ENCODE measurements at places on chromosomes 16 and 17. TPM values are rescaled to one million over a fixed set of nuclear protein-coding genes. Genes with fewer than 3 reads are reported as not detected.
A peak's percentile ranks its signal among the peaks of the same experiment; 100 is the strongest.

- no peak for DNase-seq
- no peak overlapping the region for H3K4me3 ChIP-seq
- H3K27ac ChIP-seq: no peak overlapping the region
- no peaks in the 10 kb centered on the region for H3K27me3 ChIP-seq
Observed at GRCh38 chr16:11149011-11149616, 106.9 kb downstream of the SOCS1 start.

The COTL1 gene
- total RNA-seq: 75.6 TPM

The ZP2 gene
- not detected for total RNA-seq

- H3K4me1 ChIP-seq: no peaks in the 10 kb centered on the region
- no peaks in the 10 kb centered on the region for H3K36me3 ChIP-seq
- no peak overlapping the region for H3K27ac ChIP-seq
- peaks cover 51% of the 10 kb centered on the region for H3K27me3 ChIP-seq
- no peak for DNase-seq
Observed at GRCh38 chr16:86012221-86012620, 113.3 kb downstream of the IRF8 start.

- no peaks in the 10 kb centered on the region for H3K27me3 ChIP-seq
- DNase-seq: no peak
- H3K4me1 ChIP-seq: no peaks in the 10 kb centered on the region
- H3K4me3 ChIP-seq: no peak overlapping the region
- H3K36me3 ChIP-seq: no peaks in the 10 kb centered on the region
Observed at GRCh38 chr16:70659546-70659945, 13.2 kb downstream of the IL34 start.

The TMEM100 gene
- total RNA-seq: 21.4 TPM

- H3K27me3 ChIP-seq: no peaks in the 10 kb centered on the region
- peaks cover 6% of the 10 kb centered on the region for H3K4me1 ChIP-seq
- no peak for DNase-seq
- H3K4me3 ChIP-seq: no peak overlapping the region
Observed at GRCh38 chr17:82396601-82397435, 21.3 kb upstream of the HEXD start.

The FBXW10B gene
- total RNA-seq: 2.4 TPM

- H3K4me3 ChIP-seq: no peak overlapping the region
- no peak overlapping the region for H3K27ac ChIP-seq
- DNase-seq: no peak
- H3K4me1 ChIP-seq: no peaks in the 10 kb centered on the region
- H3K36me3 ChIP-seq: no peaks in the 10 kb centered on the region
Observed at GRCh38 chr17:69819316-69820087, 255.5 kb upstream of the KCNJ16 start.

DNA sequence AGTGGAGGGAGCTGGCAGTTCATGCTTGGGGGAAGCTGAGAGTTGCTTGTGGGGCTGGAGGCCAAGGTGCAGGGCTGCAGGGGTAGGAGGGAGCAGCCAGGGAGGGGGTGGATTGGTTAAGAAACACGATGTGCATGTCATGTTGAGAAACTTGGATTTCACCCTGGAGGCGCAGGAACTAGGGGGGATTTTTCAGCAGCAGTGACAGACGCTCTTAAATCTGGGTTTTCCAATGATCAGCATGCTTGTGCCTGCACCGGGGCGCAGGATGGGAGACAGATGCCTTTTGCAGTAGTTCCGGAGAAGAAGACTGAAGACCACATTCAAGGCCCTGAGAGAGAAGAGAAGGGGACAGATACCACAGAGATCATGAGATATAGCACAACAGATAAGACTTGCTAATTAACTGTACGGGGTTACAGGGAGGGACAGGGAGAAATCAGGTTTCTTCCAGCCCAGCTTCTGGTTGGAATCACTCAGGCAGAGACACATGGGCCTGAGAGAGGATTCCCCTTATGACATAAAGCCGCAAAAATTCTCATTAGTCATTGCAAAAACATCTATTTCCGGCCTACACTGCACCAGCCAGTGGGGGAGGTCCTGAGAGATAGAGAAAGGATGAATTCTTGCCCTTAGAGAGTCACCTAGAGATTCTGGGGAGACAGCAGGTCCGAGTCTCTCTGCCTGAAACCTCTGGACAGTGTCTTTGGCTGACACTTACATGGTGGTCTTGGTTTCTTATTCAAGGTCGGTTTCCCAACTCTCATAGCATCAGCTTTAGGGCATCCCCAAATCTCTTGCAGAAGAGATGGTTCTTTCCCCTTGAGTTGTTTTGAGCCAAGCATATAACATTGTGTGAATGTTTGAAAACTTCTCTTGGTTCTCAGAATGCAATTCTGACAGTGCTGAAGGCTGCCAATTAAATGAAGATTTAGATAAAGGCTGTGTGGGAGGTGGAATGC, 27.1 kb downstream of the CDH13 start:
- H3K4me1 ChIP-seq: peaks cover 16% of the 10 kb centered on the region
- peak overlapping the region; percentile 58 for H3K27ac ChIP-seq
- peaks cover 9% of the 10 kb centered on the region for H3K27me3 ChIP-seq
- no peaks in the 10 kb centered on the region for H3K36me3 ChIP-seq

Measured in type B pancreatic cell (in vitro differentiated cells).